CD4-positive, alpha-beta T cell treated with Interleukin-17A for 4 hours (primary cell): ENCODE measurements at places on chromosomes 1 and 21.

GRCh38 chr1:1430114-1430982, 5.1 kb upstream of the VWA1 start:
- DNase-seq = no peak

GRCh38 chr1:63189677-63190076, 132.7 kb upstream of the FOXD3 start:
- DNase-seq = no peak

GRCh38 chr1:172537366-172537765, 4.4 kb downstream of the SUCO start:
- DNase-seq = no peak

GRCh38 chr1:25820247-25821111, 725 bp downstream of the MTFR1L start:
- peak; percentile 75 for DNase-seq

- DNase-seq = no peak
Measured at GRCh38 chr1:75310067-75310466, 175.9 kb downstream of the LHX8 start.

- DNase-seq = peak; percentile 70
Measured at GRCh38 chr1:201703621-201704438, 125.1 kb upstream of the IPO9 start.

- DNase-seq = peak; percentile 54
Measured at GRCh38 chr21:34029743-34030528, 43.4 kb upstream of the MRPS6 start.

- no peak for DNase-seq
Measured at GRCh38 chr1:172760121-172760520, 101.2 kb downstream of the FASLG start.

GRCh38 chr1:2408859-2409276, 3.5 kb downstream of the PEX10 start:
- no peak for DNase-seq

DNA sequence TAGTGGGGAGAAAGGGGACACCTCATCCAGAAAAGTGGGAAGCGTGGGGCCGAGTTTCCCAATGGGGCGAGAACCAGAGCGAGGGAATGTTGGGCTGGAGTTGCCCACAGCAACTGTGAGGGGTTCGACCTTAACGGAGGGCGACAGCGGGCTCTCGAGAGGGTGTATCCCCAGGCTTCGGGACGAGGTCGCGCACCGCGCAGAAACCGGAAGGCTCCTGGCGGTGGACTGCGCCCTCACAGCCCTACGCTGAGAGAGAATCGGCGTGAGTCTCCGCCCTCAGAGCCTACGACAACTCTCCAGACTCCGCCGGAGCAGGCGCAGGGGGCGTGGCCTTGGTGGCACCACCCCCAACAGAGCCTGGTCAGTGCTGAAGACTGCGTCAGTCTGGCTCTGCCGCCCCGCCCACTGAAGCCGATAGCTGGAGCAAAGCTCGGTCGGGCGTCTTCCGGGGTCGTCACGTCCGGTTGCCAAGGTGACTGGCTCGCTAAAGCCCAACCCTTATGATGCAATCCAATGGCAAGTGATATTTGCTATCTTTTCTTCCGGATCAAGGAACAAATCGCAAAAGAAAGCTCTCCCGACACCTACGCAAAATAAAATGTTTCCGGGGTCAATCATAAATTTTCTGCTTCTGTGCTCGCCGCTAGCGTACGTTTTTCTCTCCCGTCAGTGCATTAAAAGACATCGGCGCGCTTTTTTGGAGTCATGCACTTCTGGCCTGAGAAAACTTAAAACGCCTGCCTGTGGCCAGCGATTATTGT, at the start of gene LRIF1:
Gene LRIF1, minus strand, starts transcription at position 232 of the 764 bp plus-strand sequence. CDS start 234 bp downstream, outside the sequence.
- peak; percentile 99 for DNase-seq

- no peak for DNase-seq
Measured at GRCh38 chr1:177659281-177659680, 310.6 kb downstream of the SEC16B start.

DNA sequence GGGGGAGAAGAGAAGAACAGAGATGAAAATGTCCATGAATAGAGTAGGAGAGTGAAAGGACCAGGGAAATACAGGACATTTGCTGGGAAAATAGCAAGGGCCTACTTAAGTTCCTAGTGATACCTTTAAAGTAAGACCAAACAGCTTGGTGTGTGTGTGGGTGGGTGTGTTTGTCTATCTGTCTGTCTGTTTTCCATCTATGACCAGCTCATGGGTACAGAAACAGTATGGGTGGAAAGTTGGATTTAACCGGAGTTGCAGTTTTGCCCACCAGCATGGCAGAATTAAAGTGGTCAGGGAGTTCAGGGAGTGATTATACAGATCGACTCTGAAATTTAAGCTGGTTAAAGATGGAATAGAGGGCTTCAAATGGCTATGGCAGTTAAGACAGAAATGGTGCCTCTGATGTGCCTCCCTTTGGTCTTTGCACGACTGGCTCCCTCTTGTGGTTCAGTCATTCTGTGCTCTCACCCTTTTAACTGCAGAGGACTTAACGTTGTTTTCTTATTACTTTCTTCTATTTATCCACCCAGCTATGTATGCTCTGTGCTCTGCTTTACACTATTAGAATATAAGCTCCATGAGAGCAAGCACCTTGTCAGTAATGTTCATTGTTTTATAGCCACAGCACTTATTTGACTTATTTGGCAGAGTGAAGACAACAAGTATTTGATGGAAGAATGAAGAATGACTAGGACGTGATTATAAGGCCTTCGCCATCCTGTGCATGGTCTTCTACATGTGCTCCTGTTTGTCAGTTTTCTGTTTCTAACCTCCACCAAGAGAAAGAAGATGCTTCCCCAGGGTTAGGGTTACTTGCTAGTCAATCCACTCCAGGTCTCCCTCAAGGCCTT, 72.7 kb upstream of the AK4 start:
- peak; percentile 75 for DNase-seq

- no peak for DNase-seq
Measured at GRCh38 chr1:109138358-109138757, 24.4 kb downstream of the ELAPOR1 start.

GRCh38 chr1:151990058-151990855, 3.4 kb downstream of the S100A10 start:
- no peak for DNase-seq

DNA sequence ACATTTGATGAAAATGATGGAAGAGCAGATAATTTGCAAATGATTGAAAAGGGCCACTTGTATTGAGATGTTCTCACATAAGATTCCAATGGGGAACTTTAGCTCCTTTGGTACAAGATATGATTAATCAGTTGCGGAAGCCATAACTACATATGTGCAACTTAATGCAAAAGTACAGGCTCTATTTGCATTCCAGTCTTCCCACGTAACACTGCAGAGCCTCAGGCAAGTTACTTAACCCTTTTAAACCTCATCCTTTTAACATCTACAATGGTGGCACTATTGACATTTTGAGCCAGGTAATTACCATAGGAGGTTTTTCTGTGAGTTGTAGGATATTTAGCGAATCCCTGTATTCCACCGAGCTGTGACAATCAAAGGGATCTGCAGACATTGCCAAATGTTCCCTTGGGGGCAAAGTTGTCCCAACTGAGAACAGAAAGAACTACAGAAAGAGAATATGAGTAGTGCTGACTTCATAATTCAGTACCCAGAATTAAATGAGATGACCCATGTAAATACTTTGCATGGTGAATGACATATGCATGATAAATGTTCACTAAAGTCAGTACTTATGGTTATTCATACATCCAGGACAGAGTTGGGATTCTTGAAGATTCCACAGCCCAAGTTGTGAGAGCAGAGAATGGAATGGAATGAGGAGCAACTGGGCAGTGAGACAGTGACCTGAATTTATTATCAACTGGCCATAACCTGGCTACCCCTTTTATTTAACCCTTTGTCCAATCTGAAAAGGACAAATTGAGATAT, 62.6 kb downstream of the SPAG17 start:
- no peak for DNase-seq

DNA sequence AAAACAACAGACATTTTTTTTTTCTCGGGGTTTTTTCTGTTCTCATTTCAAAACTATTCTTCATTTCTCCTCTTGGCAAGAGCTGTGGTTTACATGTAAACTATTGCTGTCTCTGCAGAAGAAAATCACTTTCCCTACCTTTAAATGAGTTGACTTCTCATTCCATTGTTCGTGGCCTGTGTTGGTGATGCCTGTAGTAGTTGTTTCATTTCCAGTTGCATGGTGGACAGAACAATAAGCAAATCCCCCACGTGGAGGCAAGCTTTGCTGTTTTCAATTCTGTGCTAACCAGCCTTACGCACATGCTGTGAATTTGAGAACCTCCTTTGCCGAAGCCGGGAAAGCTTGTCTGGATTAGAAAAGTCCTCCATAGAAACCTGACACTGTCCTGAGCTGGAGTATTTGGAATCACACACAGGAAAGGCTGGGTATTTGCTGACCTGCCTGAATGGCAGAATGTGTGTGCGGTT, 26.2 kb upstream of the MAP3K7CL start:
- DNase-seq = no peak

DNA sequence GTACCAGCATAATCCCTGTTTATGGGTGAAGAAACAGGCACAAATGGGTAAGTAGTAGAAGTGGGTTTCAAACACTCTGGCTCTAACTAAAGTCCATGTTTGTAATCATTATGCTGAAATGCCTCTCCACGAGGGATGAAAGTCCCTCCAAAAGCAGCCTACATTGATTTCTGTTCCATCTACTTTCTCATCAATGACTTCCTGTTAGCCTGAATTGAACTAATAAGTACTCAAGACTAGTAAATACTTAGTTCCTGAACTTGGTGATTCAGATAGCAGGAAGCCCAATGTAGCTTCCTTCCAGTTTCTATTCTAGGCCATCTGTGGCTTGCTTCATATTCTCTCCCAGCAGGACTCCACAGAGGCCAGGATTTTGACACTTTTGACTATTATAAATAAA, 11.3 kb upstream of the BACH1 start:
- DNase-seq = no peak

- no peak for DNase-seq
Measured at GRCh38 chr1:11887666-11888007, 28.9 kb upstream of the NPPB start.

GRCh38 chr1:89279011-89279466, 6.4 kb upstream of the GBP5 start:
- DNase-seq = peak; percentile 38

- DNase-seq = no peak
Measured at GRCh38 chr21:41726058-41726558, 40.7 kb downstream of the RIPK4 start.

DNA sequence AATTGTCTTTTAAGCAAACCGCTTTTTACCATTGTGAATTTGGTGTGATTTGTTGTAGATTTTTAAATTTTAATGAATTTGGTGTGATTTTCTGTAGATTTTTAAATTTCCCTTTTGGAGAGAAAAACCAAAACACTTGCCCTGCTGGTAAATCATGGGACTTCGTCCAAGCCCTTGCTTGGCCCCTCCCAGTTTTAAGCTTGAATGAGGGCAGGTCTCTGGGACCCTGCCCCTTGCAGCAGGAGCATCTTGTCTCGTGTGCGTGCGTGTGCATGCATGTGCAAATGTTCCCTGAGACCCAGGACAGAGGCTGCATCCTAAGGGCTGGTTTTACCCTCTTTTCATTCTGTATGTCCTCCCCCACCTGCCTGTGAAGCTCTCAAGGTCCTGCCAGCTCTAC, 248.6 kb downstream of the GREM2 start:
- no peak for DNase-seq

DNA sequence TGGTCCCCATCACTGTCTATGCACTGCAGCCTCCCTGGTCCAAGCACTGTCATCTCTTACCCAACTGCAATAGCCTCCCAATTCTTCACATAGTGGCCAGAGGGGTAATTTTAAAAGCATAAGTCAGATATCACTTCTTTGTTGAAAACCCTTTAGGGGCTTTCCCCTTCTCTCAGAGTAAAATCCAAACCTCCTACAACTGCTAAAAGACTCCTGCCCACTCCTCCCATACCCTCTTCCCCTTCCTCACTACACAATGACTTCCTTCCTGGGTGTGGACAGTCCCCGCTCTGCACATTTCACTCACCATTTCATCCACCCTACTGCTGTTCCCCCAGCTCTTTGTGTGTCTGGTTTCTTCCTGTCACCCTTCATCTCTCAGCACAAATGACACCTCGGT, 8.3 kb downstream of the MCOLN2 start:
- no peak for DNase-seq

- no peak for DNase-seq
Measured at GRCh38 chr21:29194847-29195246, 64.4 kb downstream of the MAP3K7CL start.

- DNase-seq = peak; percentile 54
Measured at GRCh38 chr1:235888119-235888643, 21.5 kb upstream of the LYST start.

- no peak for DNase-seq
Measured at GRCh38 chr1:42845866-42846256, 552 bp upstream of the ZNF691 start.

DNA sequence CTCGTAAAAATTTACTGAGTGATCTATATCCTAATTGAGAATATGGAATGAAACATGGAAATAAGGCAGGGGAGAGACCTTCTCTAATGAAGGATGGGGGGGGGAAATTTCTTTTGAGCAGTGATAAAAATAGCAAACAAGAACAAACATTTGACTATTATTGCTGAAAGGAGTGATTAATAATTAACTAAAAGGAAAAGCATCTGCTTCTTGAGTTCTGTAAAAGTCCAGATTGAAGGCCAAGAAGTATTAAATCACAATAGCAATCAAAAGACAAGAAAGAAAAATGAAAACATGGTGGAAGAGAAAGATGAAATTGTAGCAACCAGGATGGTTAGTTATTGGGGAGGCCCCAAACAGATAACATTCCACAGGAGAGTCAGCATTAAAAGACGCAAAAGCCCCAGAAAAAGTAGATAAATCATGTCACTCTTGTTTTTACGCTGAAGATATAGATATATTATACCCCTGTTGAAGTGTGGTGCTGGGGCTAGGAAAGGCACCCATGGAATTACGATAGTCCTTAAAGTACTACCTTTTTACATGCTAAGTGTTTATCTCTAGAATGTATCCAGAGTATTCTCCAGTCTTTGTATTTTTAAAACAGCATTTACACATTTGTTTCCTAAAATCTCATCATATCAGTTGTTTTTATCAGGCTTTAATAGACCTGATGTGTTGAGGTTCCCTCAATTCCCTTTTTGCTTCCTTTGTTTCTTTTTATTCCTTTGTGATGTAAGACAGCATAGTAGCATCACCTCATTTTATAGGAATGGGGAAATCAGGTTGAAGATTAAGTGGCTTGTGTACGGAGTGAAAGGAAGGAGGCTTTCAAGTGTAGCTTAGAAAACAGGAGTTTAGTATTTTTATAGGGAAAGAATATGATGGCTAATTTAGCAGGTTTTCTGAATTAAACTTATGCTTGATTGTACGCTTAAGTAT, 28.9 kb downstream of the DISP1 start:
- no peak for DNase-seq

DNA sequence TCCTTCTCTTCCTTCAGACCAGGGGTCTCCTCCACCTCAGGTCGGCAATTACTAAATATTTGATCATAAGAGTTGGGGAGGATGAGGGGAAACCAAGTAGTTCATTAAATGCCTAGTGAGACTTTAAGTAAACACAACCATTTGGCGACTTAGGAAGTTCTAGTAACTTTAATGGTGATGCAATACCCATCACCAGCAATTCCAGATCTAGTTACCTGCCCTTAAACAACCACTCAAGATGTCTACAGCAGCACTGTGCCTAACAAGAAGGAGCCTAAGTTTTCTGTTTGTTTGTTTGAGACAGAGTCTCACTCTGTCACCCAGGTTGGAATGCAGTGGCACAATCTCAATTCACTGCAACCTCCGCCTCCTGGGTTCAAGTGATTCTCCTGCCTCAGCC, 56.6 kb upstream of the L1TD1 start:
- DNase-seq = no peak

GRCh38 chr21:17889171-17889570, 70.0 kb upstream of the C21orf91 start:
- DNase-seq = no peak
